Activated T-cell treated with anti-CD3 and anti-CD28 coated beads for 48 hours (primary cell): ENCODE measurements at places on chromosomes 11 and 22.

DNA sequence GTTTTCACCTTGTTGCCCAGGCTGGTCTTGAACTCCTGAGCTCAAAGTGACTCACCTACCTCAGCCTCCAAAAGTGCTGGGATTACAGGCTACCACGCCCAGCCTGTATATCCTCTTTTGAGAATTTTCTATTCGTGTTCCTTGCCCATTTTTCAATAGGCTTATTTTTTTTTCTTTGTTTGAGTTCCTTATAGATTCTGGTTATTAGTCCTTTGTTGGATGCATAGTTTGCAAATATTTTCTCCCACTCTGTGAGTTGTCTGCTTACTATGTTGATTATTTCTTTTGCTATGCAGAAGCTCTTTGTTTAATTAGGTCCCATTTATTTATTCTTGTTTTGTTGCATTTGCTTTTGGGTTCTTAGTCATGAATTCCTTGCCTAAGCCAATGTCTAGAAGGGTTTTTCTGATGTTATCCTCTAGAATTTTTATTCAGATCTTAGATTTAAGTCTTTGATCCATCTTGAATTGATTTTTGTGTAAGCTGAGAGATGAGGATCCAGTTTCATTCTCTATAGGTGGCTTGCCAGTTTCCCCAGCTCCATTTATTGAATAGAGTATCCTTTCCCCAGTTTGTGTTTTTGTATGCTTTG is 17.7 kb upstream of the ZBED5 start:
- no peak for DNase-seq

DNA sequence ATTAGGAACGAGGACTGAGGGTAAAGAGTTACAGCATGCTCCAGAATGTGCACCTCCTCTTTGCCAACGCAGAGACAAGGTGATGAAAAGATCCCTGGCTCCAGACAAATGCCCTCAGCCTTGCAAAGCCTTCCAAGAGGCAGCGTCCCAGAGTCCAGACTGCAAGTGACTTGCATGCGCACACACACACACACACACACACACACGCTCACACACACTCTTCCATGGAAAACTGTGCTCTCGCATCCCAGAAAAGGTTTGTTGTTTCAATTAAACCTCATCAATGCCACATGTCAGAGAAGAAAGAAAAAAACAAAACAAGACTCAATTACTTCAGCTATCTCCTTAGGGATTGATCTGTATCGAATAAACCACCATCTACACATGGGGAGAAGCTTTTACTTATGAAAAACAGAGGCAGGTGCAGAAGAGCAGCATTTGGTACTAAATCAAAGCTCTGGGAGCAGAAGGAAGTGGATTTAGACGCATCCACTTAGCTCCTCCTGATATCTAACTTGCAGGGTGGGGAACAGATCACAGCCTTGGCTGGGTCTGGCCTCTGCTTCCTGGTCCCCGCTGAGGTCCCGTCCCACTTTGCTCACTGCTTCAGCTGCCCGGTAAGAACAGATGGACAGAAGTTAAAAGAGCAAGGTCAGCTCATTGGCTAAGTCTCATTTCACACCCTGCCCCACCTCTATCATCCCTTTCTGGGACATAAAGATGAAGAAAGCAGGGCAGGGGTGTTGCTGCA is 249.8 kb upstream of the BLID start:
- DNase-seq = no peak

- no peak for DNase-seq
Measured at GRCh38 chr11:98068251-98068650, 952.5 kb upstream of the CNTN5 start.

GRCh38 chr11:100612766-100613165 is 74.3 kb upstream of the ARHGAP42 start:
- no peak for DNase-seq

GRCh38 chr11:93655047-93655446 is 6.4 kb upstream of the CEP295 start:
- DNase-seq = no peak

- DNase-seq = no peak
Measured at GRCh38 chr11:69290806-69291205, 3.1 kb upstream of the MYEOV start.

DNA sequence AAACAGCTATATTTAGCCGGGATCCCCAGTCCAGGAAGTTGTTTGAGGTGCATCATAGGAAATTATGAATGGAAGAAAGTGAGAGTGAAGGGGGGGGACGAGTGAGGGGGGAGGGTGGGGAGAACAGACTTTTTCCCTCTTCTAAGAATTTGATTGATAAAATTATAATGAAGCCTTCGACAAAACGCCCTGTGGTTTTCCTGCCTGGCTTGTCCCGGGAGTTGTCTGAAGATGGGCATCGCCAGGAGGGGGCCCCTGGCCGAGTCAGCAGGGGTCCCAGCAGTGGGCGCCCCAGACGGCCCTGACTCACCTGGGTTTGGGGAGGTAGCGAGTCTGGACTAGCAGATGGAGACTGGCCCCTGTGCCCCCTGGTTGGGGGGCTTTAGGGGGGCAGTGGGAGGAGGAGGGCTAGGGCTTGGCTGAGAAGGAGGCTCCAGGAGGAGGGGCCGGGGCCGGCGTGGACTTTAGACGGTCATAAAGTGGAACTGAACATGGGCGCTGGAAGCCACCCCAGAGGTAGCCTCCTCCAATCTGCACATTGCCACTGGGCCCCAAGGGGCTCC is 336 bp upstream of the LIF start:
- DNase-seq = no peak

DNA sequence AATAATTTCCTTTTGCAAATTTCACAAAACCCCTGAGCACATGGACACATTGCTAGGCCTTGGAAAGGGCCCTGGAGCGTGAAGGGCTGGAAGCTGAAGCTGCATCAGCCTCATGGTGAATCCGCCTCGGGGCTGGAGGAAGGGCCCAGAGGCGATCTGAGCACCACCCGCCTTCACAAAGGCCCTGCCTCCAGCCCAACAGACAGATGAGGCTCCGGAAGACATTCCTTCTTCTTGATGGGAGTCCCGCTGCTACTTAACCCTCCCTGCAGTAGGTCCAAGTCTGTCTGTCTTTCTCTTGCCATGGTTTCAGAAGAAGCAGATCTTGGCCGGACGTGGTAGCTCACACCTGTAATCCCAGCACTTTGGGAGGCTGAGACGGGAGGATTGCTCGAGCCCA is 16.5 kb downstream of the ARRB1 start:
- no peak for DNase-seq

GRCh38 chr11:100182927-100183326 is 504.2 kb upstream of the ARHGAP42 start:
- no peak for DNase-seq

DNA sequence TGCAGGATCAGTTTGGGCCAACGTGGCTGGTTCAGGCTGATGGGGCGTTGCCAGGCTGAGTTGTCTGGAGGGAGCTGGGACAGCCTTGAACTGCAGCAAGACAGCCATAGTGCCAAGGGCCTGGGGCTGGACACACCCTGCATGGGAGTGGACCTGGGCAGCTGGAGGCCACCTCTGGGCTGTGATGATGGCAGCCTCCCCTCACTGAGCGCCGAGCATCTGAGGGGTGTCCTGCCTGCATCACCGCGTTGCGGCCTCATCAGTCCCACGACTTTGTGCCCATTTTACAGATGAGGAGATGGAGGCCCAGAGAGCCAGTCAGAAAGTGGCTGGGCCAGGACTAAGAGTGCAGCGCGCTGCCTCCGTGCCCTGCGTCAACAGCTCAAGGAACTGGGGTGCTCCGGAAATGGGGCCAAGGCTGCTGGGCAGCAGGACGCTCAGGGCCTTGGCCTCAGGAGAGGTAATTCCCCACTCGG is 590 bp upstream of the TSPO start:
- DNase-seq = no peak

GRCh38 chr11:27698872-27699241 is 1.4 kb downstream of the BDNF start:
- peak; percentile 70 for DNase-seq

DNA sequence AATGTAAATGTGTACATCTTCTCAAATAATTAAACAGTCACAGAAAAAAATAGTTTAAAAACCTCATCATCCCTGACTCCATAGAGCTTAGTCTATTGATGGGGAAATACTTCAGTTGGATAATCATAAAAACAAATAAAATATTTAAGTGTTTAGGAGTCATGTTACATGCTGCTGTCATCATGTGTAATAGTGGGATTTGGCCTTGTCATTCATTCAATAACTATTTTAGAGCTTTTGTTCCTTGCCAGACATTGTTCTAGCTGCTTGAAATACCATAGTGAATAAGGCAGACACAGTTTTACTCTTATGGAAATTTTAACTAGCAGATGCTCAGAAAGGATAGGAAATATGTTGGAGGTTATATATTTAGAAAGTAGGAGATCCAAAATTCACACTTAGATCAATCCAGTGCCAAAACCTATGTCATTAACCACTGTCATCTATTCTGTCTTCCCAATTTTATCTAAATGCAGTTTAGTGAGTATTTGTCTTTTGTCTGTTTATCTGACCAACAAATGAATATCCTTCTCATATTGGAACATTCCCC is 324.7 kb downstream of the CASP12 start:
- no peak for DNase-seq

DNA sequence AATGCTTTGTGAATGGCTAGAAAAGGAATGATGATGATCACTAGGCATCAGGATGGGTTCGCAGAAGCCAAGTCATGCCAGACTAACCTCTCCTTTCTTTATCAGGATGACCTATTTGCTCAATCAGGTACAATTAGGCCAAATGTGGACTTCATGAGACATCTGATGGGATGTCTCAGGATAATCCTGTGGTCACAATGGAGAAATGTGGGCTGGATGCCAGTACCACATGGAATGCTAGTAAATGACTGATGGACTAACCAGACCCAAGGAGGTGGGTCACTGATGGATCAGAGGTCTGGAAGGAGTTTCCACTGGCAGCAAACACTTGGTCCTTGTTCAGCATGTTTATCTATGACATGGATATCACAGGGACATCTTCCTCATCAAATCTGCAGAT is 94.8 kb upstream of the PHOX2A start:
- no peak for DNase-seq

GRCh38 chr11:46597609-46598219 is 3.9 kb upstream of the AMBRA1 start:
- no peak for DNase-seq

DNA sequence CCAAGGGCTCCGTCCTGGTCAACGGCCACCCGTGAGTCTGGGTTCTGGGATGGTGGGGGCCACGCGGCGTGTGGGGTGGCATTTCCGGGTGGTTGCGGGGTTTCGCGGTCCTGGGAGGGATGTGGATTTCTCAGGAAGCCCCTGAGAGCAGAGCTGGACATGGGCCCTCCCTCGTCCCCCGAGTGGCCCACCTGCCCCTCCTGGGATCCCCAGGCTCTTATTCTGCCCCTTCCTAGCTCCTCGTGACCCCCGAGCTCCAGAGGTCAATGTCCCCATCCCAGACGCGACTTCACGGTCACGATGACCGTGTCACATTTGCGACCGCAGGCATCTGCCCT is 4.4 kb downstream of the MUC5AC start:
- DNase-seq = no peak

GRCh38 chr11:19316434-19316833 is 75.7 kb upstream of the E2F8 start:
- DNase-seq = no peak

GRCh38 chr11:64967375-64967774 is 4.5 kb downstream of the MAJIN start:
- no peak for DNase-seq

DNA sequence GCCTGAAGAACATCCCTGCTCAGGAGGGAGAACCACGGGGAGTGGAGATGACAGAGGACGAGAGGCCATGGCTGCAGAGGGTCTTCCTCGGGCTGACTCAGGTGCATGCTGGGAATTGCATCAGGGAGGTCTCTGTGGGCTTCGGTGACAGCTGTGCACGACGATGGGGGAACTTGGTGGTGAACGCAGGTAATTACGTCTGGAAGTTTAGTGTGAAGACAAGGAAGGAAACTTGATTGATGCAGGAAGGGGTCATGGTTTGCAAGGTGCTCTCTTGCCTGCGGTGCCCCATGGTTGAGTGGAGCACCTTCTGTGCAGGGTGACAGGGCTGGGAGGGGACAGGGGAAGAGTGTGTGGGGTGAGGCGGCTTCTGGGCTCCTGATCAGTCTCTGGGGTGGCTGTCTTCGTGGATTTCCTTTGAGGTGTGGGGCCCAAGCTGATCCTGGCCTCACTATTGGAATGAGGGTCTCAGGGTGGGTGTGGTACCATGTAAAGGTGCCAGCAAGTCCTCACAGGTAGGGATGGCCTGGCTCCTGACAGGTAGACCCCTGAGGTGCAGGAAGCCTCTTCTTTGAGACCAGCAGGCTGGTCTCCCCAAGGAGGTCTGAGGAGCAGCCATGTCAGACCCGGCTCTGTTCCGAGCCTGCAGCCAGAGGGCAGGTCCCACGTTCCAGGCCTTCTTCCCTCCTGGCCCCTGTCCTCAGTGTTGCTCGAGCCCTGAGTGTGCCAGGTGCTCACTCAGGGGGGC is 1020.1 kb downstream of the TBC1D22A start:
- DNase-seq = no peak

- DNase-seq = no peak
Measured at GRCh38 chr11:116611998-116612620, 160.7 kb downstream of the BUD13 start.

DNA sequence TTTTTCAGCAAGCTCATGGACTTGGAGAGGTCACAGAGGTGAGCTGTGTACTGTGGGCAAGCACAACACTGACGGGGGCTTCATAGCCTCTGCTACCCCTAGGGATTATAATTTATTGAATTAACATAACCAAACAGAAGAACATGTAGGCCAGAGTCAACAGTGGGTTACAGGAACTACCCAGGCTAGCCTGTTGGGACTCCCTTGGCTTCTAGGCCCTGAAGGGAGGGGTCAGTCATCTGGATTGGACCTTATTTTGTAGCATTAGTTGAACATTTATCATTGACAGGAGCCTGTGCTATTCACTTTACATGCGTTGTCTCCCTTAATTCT is 56.9 kb downstream of the KREMEN1 start:
- DNase-seq = no peak

- DNase-seq = no peak
Measured at GRCh38 chr22:42156598-42156997, 26.0 kb upstream of the CYP2D6 start.

DNA sequence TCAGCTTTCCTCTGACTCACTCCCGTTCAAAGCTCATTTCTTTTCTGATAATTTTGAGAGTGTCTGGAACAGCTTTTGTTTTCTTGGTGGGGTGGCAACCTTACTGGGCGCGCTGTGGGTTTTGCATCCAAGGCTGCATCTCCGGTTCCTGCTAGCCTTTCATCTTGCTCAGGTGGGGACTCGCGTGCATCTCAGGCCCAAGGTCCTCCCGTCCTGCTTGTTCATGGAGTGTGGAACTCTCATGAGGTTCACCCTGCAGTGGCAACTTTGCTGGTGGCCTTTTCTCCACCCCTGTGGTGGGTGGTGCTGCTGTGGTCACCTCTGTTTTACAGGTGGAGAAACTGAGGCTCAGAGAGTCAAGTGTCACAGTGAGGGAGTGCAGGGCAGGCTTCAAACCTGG is 25.6 kb downstream of the MCM5 start:
- no peak for DNase-seq

DNA sequence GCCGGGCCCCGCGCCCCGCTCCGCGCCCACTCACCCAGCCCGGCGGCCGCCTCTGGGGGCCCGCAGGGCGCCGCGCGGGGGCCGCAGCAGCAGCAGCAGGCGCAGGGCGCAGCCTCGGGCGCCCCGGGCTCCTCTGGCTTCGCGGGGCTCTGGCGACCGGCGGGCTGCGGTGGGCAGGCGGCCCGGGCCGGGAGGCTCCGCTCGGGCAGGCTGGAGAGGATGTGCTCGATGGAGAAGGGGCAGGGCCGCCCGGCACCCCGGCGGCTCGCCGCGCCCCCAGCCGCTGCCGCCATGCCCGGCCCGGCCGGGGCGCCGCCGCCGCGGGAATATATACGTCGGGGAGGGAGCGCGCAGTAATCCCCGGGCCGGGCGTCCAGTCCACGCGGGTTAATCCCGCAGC is at the start of gene GSC2:
Gene GSC2 (minus strand): TSS at position 302 of the 400 bp plus-strand sequence. CDS start 9 bp downstream, at position 293.
- no peak for DNase-seq
